ENCODE measurements at places on chromosomes 1 and 21.

- DNase-seq: no peak
These were observed 5.5 kb downstream of the SDCCAG8 start for GRCh38 chr1:243261390-243261789.

- DNase-seq: no peak
These were observed 31.8 kb upstream of the KCNQ4 start for GRCh38 chr1:40751802-40752201.

DNA sequence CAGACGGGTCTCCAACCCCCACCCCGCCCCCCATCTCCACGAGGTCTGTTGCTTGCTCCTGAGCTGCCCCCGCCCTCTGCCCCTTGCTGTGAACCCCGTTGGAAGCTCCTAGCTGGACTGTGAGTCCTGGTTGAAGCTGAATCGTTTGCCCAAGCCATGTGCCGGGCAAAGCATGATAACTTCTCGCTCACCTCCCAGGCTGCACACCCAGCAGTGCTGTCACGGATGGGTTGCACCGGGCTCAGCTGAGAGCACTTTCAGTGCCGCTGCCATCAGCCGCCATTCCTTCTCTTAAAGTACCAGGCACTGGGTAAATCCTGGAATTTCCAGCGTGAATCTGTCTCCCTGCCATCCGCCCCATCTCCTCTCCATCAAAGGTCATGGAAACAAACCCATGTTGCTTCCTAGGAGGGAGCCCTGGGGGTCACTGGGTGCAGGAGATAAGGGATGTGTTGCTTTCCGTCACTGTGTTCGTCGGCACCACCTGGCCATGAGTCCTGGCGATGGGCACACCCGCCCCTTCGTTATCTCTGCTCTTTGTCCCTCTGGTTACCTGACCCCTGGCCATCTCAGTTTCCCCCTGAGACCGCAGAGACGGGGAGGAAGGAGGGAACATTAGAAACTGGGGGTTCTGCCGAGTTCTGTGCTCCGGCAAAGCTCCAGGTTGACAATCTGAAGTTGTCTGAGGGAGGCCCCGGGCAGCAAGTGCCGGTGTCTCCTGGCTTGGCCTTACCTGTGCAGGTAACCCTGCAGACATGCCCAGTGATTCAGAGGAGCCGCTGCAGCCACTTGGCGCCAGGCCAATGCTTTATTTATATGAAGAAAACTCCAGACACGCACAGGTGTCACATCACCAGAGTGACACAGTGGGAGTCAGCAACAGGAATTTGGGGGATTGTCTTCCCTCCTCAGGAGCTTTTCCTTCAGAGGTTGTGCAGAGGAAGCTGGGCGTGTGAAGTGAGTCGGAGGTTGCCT, 2.7 kb downstream of the PDE9A start:
- DNase-seq: no peak

DNA sequence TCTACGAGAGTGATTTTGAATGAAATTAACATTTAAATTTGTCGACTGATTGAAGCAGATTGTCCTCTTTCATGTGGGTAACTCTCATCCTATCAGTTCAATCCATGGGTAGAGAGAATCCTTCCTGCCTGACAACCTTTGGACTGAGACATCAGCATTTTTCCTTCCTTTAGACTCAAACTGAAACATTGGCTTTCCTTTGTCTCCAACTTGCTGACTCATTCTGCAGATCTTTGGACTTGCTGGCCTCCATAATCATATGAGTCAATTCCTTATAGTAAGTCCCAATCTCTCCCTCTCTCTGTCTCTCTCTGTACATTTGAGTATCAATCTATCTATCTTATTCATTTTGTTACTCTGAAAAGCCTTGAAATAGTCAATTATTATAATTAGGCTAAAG, 416.7 kb downstream of the LRRIQ3 start:
- no peak for DNase-seq

DNA sequence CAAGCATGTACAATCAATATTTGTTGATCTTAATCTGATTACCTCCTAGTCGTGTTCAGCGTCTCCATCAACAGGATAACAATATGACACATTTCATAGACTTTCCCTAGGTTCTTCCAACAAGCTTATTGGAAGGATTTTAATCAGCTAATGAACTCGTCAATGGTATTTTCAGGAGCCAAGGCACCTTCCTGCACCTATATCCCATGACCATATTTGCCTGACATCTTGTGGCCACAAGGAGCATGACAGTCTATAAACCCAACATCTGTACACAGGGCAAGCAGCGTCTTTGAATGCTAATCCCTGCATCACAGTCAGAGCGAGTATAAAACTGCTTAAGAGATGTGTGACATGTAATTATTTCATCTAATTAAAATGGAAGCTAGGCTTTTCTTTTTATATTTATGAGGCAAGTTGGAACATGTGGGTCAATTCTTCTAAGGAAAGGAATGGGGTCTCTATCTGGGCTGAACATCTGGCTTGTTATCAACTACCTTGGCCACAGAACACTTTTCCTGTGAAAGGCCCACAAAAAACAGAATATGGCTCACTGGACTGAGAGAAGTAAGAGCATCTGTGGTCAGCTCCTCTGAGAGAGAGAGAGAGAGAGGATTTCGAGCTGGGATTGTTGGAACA, 388.8 kb downstream of the NTNG1 start:
- no peak for DNase-seq

- no peak for DNase-seq
These were observed 34.4 kb upstream of the SLC30A1 start for GRCh38 chr1:211613108-211613947.

DNA sequence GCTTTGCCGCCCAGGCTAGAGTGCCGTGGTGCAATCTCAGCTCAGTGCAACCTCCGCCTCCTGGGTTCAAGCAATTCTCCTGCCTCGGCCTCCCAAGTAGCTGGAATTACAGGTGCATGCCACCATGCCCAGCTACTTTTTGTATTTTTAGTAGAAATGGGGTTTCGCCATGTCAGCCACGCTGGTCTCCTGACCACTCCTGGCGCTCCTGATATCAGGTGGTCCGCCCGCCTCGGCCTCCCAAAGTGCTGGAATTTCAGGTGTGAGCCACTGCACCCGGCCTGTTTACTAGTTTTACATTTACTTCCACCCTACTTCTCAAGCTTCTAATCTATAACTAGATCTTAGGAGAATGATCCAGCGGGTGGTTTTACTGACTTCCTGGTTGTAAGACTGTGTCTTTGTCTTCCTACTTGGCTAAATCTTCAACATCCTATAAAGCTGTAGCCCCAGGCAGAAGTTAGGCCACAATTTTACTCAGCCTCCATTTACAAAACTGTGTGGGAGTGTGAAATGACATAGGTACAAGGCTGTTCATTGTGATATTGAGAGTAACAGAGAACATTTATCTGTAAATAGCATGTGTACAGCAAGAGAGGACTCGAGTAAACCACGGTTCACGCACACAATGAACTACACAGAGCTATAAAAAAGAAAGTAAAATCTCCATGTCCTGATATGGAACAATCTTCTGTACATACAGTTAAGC, 9.6 kb upstream of the POU2F1 start:
- no peak for DNase-seq

GRCh38 chr1:192530254-192530653, 45.3 kb upstream of the RGS1 start:
- DNase-seq: no peak

DNA sequence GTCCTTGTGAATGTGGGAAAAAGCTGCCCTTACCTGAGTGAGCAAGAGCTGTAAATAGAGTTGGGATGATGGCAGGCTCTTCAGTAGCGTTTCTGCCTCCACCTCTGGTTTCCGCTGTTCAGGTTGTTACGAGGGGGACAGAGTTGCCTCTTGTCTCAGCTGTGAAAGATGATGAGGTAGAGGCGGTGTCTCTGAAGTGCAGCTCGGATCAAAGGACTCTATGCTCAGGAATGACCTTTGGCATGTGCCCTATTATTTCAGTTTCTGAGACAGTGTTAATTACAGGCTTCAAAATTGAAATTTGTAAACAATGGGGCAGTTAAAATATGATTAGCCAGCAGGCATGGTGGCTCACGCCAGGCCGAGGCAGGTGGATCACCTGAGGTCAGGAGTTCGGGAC, 70.3 kb downstream of the VPS26C start:
- DNase-seq: no peak

DNA sequence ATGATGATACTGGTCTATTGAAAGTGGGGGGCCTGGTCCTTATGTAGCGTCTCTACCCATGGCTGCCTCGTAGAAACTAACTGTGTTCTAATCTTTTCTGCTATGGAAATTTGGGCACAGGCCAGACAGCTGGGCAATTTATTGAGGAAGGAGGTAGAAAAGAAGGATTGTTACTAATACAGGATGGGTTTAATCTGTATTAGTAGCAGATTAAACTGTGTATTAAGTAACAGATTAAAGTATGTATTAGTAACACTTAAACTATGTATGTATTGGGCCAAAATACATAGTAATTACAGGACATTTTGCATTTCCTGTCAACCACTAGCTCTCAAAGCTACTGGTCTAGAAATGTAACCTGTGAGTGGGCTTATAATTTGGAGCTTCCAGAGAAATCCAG, 142.0 kb downstream of the MAST2 start:
- DNase-seq: no peak

GRCh38 chr1:160708118-160708517, 3.5 kb downstream of the CD48 start:
- DNase-seq: no peak

GRCh38 chr1:32099426-32099825, 8.4 kb upstream of the KPNA6 start:
- no peak for DNase-seq

- no peak for DNase-seq
These were observed 179.9 kb downstream of the ZC3H11B start for GRCh38 chr1:219433001-219433400.

GRCh38 chr1:2384941-2385481, 6.3 kb downstream of the MORN1 start:
- peak; percentile 69 for DNase-seq

- no peak for DNase-seq
These were observed 125.4 kb downstream of the TBX15 start for GRCh38 chr1:118862755-118863154.

GRCh38 chr1:234961456-234962339, 166.9 kb downstream of the TOMM20 start:
- no peak for DNase-seq

DNA sequence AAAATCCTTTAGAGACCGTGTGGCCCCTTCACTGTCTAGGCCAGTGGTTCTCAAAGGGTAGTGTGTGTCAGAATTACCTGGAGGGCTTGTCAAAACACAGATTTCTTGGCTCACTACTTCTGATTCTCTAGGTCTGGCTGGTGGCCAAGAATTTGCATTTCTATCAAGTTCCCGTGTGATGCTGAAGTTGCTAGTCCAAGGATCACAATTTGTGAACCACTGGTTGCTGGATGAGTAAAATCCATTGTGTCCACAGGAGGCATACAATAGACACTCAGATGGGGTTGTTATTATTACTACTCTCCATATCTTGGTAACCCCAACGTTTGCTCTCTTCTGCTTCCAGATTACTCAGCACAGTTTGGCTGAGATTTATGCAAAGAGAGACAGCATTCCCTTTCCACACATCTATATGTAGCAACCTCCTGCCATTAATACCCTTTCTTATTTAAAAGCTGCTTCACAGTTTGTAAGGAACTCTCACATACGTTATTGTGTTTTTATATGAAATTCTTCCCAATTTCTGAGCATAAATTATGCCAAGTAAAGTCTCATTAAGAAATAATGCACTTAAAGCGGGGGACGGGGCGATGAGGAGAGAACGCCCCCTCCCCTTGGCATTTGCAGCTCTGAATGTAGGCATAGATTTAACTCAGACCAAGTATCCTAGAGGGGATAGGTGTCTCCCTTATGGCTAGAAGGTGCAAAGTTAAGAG, 720 bp upstream of the TMCC2 start:
- DNase-seq: no peak

- no peak for DNase-seq
These were observed 73.2 kb upstream of the ADGRL4 start for GRCh38 chr1:79079770-79080169.

DNA sequence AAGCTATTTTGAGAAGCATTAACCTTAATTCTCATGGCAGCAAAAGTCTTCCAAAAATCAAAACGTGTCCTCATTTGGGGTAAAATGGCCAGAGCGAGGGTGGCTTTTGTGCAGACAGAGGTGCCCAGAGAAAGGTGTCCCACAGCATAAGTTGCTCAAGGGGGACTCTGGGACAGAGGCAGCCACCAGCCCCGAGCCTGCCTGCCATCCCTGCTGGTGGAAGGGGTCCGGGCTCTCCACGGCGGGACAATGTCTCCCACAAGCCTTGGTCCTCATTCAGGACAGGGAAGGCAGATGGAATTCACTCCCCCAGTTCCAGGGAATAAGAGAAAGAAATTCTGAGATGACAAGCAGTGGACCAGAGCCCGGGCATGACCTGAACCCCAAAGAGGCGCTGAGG, 12.6 kb upstream of the ARHGEF16 start:
- DNase-seq: no peak

DNA sequence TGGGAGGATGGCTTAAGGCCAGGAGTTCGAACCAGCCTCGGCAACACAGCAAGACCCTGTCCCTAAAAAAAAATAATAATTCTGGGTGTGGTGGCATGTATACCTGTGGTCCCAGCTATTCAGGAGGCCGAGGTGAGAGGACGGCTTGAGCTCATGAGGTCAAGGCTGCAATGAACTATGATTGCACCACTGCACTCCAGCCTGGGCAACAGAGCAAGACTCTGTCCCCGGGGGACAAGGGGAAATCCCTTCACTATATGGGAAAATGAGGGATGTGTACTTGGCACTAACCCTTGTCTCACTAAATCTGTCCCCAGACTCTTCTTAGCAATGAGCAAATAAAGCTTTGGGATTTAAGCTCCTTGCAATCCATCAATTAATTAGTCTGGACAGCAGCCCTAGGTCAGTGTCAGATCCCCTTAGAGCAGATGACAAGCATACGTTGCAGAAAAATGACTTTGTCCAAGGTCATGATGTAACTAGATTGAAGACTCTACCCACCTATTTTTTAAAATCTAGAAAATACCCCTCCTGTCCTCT, 9.4 kb downstream of the KDM5B start:
- no peak for DNase-seq

DNA sequence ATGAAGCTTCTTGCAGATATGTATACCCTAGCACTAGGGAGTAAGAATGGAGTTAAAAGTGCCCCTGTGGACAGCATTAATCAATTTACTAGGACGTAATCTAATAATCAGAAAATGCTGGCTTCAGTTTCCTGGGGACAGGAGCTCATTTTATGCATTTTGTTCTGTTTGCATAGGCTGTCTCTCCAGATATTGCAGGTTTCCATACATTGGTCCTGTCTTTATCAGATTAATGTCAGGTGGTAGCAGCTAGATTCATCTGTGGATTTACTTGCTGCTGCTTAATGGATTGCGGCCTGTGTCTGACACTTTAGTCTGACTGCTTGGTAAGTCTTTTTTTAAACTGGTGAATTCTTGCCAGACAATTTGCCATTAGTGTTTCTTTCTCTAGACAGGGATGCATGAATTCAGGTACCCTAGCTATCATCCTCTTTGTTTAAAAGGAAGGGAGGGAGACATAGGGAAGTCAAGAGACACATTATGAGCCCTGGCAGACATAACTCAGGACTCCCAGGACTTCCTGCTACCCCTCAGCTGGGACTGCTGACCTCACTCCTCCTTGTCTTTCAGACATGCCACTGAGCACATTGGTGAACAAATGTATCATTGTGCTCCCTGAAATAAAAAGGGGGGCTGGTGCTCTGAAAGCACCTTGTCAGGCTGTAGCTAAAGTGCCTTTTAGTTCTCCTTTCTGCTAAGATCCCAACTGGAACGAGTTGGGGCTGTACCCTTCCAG, 47.7 kb downstream of the NOS1AP start:
- no peak for DNase-seq
